ENCODE measurements at places on chromosomes 1 and 21.

GRCh38 chr1:62381831-62382657 lies 54.8 kb upstream of the USP1 start:
- DNase-seq = no peak

- DNase-seq = no peak
Observed at GRCh38 chr21:46195595-46196195, 11.4 kb upstream of the SPATC1L start.

- DNase-seq = no peak
Observed at GRCh38 chr1:228514421-228514820, 27.2 kb downstream of the RNF187 start.

GRCh38 chr1:181152892-181153633 lies 64.6 kb downstream of the IER5 start:
- DNase-seq = no peak

- peak; percentile 79 for DNase-seq
Observed at GRCh38 chr1:225508538-225509375, 80.9 kb upstream of the LBR start.

DNA sequence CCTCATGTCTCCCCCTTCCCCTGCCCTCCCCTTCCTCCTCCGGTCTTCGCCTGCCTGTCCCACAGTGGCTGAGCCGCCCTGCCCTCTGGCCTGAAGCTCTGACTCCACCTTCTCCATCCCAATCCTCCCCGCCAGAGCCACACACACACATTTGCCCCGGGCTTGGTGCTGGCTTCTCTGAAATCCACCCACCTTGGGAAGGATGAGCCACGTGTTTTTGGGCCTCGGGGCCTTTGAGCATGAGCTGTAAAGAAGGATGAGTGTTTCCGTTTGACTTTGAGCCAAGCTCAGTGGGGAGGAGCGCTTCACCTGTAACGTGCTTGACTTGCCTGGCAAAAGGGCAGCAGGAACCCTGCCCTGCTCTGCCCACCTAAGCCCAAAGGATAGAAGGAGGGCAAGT lies 295.1 kb downstream of the SIPA1L2 start:
- DNase-seq = peak; percentile 37

DNA sequence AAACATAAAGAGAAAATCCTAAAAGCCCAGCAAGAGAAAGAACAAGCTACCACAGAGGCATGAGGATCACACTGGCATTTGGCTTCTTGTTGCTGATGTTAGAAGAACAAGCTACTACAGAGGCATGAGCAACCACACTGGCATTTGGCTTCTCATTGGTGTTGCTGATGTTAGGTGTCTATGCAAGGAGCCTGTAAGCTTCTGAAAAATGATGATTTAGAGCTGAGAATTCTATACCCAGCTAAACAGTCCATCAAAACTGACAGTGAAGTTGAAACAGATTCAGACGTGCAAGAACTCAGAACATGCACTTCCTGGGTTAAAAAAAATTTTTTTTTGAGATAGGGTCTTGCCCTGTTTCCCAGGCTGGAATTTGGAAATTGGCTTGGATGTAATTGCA lies 37.8 kb upstream of the ADARB1 start:
- no peak for DNase-seq

DNA sequence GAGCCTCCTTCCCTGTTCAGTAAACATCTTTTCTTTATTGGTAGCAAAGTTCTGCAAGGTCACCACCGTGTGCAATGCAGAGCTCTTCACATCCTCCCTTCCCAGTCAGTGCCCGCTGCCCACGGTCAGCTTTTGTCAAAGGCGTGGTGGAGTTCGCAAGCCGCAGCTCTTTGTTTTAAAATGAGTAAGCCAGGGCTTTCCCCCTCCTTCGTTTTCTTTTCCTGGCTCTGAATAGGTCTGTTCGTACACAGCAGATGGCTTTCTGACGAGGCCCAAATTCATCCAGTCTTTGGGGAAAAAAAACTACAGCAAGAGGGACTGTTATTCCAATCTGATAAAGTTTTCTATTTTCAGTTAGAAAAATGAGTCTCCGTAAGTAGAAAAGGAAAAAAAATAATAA lies 153.2 kb downstream of the LRIG2 start:
- DNase-seq = no peak

GRCh38 chr1:162412002-162412401 lies at the start of gene SH2D1B:
Gene SH2D1B, minus strand, starts transcription at chr1:162412136. Its CDS starts 120 bp downstream, at chr1:162412016.
- peak; percentile 27 for DNase-seq

GRCh38 chr1:92483610-92484471 lies 2.9 kb downstream of the GFI1 start:
- DNase-seq = peak; percentile 36

DNA sequence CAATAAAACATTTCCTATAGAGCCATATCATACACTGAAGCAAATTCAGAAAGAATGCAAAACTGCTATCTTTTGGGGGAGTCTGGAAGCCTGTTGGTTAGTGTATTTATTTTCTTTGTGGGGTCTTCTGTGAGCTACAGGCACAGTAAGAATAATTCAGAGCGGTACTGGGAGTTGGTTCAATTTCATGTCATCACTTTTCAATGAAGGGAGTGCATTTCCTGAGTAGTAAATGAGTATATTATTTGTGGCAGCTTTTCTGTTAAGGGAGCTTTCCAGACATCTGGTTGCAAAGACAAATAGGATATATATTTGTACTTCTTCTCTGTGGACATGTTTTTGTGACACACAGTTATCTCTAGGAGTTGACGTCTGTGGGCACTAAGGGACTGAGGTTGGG lies 130.6 kb downstream of the HUNK start:
- no peak for DNase-seq

- DNase-seq = no peak
Observed at GRCh38 chr1:154972517-154973343, 1.8 kb upstream of the CKS1B start.

DNA sequence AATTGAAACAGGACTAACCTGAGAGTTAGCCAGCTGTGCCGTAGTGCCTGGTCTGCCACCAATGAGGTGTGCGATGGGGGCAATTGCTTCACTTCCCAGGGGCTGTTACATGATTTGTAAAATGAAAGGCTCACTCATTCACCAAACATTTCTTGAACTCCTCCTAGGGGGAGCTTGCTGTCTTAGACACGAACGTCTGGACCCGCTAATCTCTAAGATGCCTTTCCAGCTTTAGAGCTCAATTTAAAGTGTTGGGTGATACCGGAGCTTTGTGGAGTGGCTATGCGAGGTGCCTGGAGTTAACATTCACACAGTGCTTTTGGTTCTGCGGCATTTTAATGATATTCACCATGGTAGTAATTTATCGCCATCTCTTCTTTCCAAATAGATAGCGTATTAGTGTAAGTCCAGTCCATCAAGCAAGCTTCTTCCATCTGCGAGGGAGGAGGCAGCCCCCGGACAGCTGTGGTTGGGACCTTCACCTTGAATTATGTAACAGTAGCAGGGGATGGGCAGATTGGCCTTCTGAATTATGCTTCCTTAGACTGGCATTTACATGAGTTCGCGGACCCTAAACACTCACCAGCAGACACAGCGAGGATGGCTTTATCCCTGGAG lies 179.9 kb downstream of the ADSS2 start:
- DNase-seq = no peak

DNA sequence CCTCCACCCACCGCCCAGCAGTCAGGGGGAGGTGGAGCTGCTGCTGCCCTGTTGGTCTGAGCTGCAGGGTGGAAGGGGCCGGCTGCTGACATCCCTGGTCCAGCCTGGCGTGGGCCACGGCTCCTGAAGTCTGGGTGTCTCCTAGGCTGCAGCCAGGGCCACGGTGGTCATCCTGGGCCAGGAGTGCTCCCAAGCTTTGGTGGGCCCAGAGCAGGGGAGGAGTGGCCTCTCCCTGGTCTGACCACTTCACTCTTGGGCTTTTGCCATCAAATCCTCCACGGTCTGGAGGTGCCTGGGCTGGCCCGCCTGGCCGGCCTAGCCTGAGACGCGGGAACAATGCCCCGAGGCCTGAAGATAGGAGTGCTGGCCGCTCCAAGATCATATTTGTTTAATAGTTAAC lies 5.8 kb downstream of the PRDM16 start:
- DNase-seq = no peak

GRCh38 chr1:37814252-37814651 lies 6.2 kb upstream of the YRDC start:
- no peak for DNase-seq

- DNase-seq = no peak
Observed at GRCh38 chr1:56002231-56002630, 577.1 kb downstream of the PLPP3 start.

DNA sequence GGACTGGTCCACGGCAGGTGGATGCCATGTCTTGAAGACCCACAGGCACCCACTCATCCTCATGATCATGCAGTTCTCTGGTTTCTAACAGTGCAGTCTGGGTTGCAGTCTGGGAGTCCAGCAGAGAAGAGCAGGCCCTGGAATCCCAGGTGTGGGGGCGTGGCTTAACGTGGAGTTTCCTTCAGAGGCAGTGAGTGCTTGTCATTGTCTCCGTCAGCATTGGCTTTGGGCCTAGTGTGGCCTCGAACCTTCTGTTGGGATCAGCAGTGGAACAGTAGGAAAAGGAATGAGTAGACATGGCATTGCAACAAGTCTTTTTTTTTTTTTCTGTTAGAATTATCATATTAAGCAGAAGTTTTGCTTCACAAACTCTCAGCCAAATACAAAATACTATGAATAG lies 12.8 kb downstream of the LGALS8 start:
- peak; percentile 91 for DNase-seq

DNA sequence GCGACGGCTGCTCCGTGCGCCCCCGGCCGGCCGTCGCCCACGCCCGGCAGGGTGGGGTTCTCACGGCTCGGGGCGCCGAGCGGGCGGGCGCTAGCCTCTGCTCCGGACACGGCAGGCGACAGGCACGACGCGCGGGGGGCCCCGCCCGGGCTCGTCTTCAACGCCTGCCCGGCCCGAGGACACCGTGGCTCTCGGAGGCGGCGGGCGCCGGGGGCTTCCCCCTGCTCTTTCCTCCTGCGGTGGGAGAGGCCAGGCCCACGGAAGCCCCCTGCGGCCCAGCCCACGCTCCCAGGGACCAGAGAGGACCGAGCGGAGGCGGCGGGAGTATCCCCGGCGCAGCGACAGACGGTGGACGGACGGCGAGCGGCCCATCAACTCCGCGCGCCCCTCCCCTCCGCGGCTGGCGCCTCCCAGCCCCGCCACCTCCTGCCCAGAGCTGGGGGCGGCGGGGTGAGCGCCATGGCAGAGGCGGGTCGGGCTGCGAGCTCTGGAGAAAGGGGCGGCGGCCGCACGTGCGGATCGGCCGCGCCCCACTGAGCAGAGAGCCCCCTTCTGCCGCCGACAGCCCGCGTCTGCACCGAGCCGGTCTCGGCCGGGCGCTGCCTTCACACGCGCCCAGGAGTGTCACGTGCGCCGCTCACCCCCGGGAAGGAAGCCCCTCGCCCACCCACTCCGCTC lies at the start of the genes SHE and TDRD10:
TSS of gene SHE (minus strand) at position 347 of the 678 bp plus-strand sequence. CDS start 386 bp downstream, outside the sequence.
TSS of gene TDRD10 (plus strand) at position 154 of the 678 bp plus-strand sequence. CDS start 4,685 bp downstream, outside the sequence.
- DNase-seq = no peak

GRCh38 chr21:35585878-35586277 lies 474.4 kb downstream of the SETD4 start:
- DNase-seq = no peak

GRCh38 chr1:109750241-109750882 lies 9.5 kb upstream of the GSTM3 start:
- no peak for DNase-seq

DNA sequence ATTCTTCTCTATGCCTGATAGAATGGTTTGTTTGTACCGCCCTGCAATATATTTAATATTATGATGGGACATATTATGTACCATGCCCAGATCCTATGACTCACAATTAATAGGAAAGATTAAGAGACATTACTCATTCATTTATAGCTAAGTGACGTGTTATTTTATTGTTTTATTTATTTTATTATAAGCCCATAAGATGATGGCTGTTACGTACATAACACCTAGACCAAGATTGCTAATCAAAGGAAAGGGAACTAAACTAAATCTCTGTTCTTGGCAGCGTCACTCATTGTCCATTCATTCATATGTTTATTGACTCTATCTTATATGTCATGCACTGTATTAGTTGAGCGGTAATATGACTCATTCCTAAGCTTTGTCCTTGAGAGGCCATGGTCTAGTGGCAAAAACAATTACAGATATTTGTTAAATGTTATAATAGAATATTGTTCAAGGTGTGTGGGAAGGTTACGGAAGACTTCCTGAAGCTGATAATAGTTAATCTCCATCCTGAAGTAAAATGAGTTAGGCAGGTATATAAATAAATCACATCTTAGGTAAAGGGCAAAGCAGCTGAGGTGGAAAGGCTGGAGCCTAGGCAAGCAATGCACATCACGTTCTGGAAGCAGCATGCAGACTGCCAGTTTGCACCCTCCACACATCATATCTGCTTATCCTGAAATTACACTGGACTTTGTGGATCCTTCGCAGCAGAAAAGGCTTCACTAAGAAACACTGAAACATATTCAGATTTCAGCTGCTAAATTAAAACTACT lies 16.6 kb upstream of the CD55 start:
- no peak for DNase-seq

DNA sequence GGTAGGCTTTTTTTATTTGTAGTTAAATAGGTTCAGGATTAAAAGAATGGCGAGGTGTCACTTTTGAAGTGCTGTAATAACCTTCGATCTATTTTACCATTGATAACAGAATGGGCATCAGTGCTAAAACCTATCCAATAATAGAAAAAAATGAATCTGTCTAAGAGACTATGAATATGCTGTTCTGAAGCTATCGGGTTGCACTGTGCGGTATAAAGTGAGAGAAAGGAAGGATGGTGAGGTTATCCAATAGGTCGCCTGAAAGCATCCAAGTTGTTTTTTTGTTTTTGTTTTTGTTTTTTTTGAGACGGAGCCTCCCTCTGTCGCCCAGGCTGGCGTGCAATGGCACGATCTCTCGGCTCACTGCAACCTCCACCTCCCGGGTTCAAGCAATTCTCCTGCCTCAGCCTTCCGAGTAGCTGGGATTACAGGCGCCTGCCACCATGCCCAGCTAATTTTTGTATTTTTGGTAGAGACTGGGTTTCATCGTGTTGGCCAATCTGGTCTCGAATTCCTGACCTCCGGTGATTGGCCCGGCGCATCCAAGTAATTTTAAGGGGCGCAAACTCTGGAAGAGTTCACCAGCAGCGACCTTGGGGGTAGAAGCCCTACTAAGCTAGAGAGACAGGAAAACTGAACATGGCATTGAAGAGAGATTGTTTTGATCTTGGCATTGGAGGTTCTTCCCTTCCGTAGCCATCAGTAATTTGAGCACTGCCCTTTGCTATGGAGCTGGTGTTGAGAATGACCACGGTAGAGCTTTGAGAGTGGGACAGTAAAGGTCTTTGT lies 8.7 kb upstream of the MDM4 start:
- DNase-seq = peak; percentile 88

- DNase-seq = no peak
Observed at GRCh38 chr21:41614511-41614910, 106.6 kb upstream of the TMPRSS2 start.

GRCh38 chr1:17672226-17672625 lies 82.9 kb upstream of the ACTL8 start:
- no peak for DNase-seq

DNA sequence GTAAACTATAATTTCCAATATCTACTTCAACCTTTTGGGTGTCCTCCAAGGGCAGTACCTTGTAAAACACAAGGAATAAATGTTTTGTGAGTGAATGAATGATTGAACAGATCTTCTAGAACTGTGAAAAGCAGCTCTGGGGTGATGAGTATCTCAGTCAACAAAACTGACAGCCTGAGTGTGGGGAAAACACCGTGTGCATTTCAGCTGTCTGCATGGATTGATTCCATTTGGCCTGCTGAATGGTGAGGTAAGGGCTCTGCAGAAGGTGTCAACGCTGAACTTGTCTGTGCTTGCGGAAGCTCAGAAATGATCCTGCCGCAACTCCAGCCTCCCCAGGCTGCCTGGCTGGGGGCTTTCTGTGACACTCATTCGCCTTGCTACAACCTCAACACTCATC lies 7.4 kb upstream of the AGMAT start:
- no peak for DNase-seq

GRCh38 chr1:24853649-24854048 lies 76.4 kb downstream of the RUNX3 start:
- no peak for DNase-seq

- DNase-seq = peak; percentile 72
Observed at GRCh38 chr1:200973937-200974657, 49.4 kb downstream of the KIF21B start.

All from NCI-H69 (cell line).